ENCODE measurements at places on chromosomes 3 and 15. TPM values are rescaled to one million over a fixed set of nuclear protein-coding genes. Genes with fewer than 3 reads are reported as not detected.

- H3K27ac ChIP-seq, result no peak overlapping the region
- DNase-seq, result no peak
- peaks cover 29% of the 10 kb centered on the region for H3K27me3 ChIP-seq
- no peak overlapping the region for H3K4me3 ChIP-seq
- peaks cover 9% of the 10 kb centered on the region for H3K36me3 ChIP-seq
Measured at GRCh38 chr3:38101811-38102443, 35.0 kb downstream of the ACAA1 start.

- no peak overlapping the region for H3K4me3 ChIP-seq
- peaks cover 7% of the 10 kb centered on the region for H3K27me3 ChIP-seq
- no peak overlapping the region for H3K27ac ChIP-seq
- DNase-seq, result no peak
- H3K4me1 ChIP-seq, result no peaks in the 10 kb centered on the region
Measured at GRCh38 chr3:146331967-146332366, 81.1 kb upstream of the PLSCR4 start.

DNA sequence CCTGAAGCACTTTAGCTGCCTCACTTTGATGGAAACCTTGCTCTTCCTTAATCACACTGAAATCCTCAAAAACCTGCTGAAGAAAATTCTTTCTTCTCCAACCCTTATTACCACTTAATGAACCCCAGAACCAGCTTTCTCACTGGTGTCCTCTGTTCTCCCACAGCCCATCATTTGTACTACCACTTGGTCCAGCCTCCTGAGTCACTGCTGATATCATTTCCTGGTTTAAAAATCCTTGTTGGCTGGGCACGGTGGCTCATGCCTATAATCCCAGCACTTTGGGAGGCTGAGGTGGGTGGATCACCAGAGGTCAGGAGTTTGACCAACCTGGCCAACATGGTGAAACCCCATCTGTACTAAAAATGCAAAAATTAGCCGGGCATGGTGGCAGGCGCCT lies 418.6 kb upstream of the KCNMB2 start:
- H3K4me3 ChIP-seq, result no peak overlapping the region
- peaks cover 21% of the 10 kb centered on the region for H3K4me1 ChIP-seq
- H3K27ac ChIP-seq, result no peak overlapping the region
- no peaks in the 10 kb centered on the region for H3K27me3 ChIP-seq
- no peak for DNase-seq

CASR gene
- not detected for total RNA-seq

DNA sequence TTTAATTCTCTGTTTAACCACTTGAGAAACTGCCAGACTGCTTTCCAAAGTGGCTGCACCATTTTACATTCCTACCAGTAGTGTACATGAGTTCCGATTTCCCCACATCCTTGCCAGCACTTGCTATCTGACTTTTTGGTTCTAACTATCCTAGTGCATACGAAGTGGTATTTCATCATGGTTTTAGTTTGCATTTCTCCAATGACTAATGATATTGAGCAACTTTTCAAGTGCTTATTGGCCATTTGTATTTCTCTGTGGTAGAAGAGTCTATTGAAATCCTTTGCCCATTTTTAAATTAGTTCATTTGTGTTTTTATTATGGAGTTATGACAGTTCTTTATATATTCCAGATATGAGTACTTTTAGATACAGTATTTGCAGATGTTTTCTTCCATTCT lies 247.8 kb downstream of the GABRB3 start:
- no peaks in the 10 kb centered on the region for H3K36me3 ChIP-seq
- H3K4me3 ChIP-seq, result no peak overlapping the region
- DNase-seq, result no peak
- no peak overlapping the region for H3K27ac ChIP-seq

- H3K4me3 ChIP-seq, result no peak overlapping the region
- H3K4me1 ChIP-seq, result peaks cover 76% of the 10 kb centered on the region
- H3K36me3 ChIP-seq, result peaks cover 4% of the 10 kb centered on the region
- no peaks in the 10 kb centered on the region for H3K27me3 ChIP-seq
- DNase-seq, result no peak
Measured at GRCh38 chr3:159922861-159923312, 65.7 kb upstream of the IL12A start.

- H3K4me1 ChIP-seq, result no peaks in the 10 kb centered on the region
- peaks cover 5% of the 10 kb centered on the region for H3K27me3 ChIP-seq
- no peak overlapping the region for H3K27ac ChIP-seq
- no peak for DNase-seq
Measured at GRCh38 chr3:102374863-102375634, 59.8 kb upstream of the ZPLD1 start.

GRCh38 chr3:197434830-197435229 lies 120.9 kb downstream of the BDH1 start:
- H3K4me1 ChIP-seq, result peaks cover 36% of the 10 kb centered on the region
- H3K27me3 ChIP-seq, result 0 out of 2 replicates have a peak, but pooled peaks cover 3% of the 10 kb centered on the region
- no peak overlapping the region for H3K4me3 ChIP-seq
- no peak overlapping the region for H3K27ac ChIP-seq
- H3K36me3 ChIP-seq, result no peaks in the 10 kb centered on the region

RBP2 gene
- not detected for total RNA-seq

GRCh38 chr15:89197503-89197971 lies 23.8 kb downstream of the RLBP1 start:
- H3K36me3 ChIP-seq, result peaks cover 9% of the 10 kb centered on the region
- H3K4me1 ChIP-seq, result peaks cover 36% of the 10 kb centered on the region

STARD9 gene
- 2.6 TPM for total RNA-seq

GRCh38 chr3:187828579-187829452 lies 83.5 kb upstream of the BCL6 start:
- H3K4me3 ChIP-seq, result no peak overlapping the region
- no peak for DNase-seq
- peaks cover 8% of the 10 kb centered on the region for H3K4me1 ChIP-seq
- no peak overlapping the region for H3K27ac ChIP-seq

HIGD2B gene
- total RNA-seq, result not detected

SLC49A4 gene
- 10.2 TPM for total RNA-seq

DNA sequence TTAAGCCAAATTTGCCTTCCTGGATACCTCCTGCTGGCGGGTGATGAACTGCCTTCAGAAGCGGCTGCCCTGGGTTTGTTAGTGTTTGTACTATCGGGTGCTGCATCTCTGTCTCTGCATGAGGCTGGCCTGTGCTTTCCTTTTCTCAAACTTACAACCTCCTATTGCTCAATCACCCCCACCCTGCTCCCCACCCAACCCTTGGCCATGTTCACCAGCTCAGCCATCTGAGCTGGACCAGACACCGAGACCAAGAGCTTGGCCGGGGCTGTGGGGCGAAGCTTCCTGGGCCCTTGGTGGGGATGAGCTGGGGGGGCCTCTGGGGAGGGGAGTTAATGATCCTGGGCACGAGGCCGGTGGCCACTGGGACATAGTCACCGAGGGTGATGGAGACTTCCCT lies 16.8 kb upstream of the FBLN2 start:
- DNase-seq, result no peak
- H3K4me1 ChIP-seq, result peaks cover 18% of the 10 kb centered on the region
- H3K4me3 ChIP-seq, result no peak overlapping the region
- H3K27me3 ChIP-seq, result peaks cover 1% of the 10 kb centered on the region
- no peak overlapping the region for H3K27ac ChIP-seq

GRCh38 chr15:84022516-84022915 lies 213.1 kb upstream of the GOLGA6L4 start:
- no peaks in the 10 kb centered on the region for H3K27me3 ChIP-seq
- no peak overlapping the region for H3K27ac ChIP-seq
- H3K4me3 ChIP-seq, result no peak overlapping the region
- no peaks in the 10 kb centered on the region for H3K36me3 ChIP-seq
- no peaks in the 10 kb centered on the region for H3K4me1 ChIP-seq
- no peak for DNase-seq

CFAP100 gene
- total RNA-seq, result not detected

GRCh38 chr15:78059110-78059839 lies 18.2 kb downstream of the TBC1D2B start:
- peak overlapping the region; percentile 17 for H3K4me3 ChIP-seq
- peak overlapping the region; percentile 70 for H3K27ac ChIP-seq
- peaks cover 56% of the 10 kb centered on the region for H3K4me1 ChIP-seq

CSNK1G1 gene
- total RNA-seq, result 23.3 TPM

- no peaks in the 10 kb centered on the region for H3K4me1 ChIP-seq
- no peak overlapping the region for H3K4me3 ChIP-seq
- peaks cover 2% of the 10 kb centered on the region for H3K27me3 ChIP-seq
Measured at GRCh38 chr15:43067717-43068461, 37.9 kb downstream of the UBR1 start.

NR2E3 gene
- total RNA-seq, result not detected

DNA sequence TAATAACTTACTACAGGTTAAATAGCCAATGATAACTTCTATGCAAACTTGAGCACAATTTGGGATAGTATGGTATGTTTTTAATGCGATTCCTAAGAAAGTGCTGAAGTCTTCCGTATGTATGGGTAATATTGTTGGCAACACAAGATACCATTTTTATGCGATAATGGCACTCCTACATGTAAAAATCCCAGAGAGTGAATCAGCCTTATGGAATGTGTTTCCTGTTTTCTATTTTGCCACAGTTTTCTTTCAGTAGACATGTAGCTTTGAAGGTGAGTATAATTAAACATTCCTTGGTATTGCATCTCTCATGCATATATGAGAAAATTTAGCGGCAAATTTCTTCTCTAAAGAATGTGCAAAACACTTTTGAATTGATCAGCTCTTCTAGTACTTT lies 396.8 kb upstream of the AZI2 start:
- no peak for DNase-seq
- H3K27me3 ChIP-seq, result no peaks in the 10 kb centered on the region
- H3K27ac ChIP-seq, result no peak overlapping the region
- no peaks in the 10 kb centered on the region for H3K36me3 ChIP-seq

CCDC9B gene
- 83.3 TPM for total RNA-seq

GRCh38 chr15:91947293-91947679 lies 93.8 kb downstream of the SLCO3A1 start:
- no peak overlapping the region for H3K4me3 ChIP-seq
- no peak overlapping the region for H3K27ac ChIP-seq
- H3K4me1 ChIP-seq, result peaks cover 46% of the 10 kb centered on the region
- DNase-seq, result no peak
- H3K27me3 ChIP-seq, result peaks cover 6% of the 10 kb centered on the region
- H3K36me3 ChIP-seq, result no peaks in the 10 kb centered on the region

DNA sequence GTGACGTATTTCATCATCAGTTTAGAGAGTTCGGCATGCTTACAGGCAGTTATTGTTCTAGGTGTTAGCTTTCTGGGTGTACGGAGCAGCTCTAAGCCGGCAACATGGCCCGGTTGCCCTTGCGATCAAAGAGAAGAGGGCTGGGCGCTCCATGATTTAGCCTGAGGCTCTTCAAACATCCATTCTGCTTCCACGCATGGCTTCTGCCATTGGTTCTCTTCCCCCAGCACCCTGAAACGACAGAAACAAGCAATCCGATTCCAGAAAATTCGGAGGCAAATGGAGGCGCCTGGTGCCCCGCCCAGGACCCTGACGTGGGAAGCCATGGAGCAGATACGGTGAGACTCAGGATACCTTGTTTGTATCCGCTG lies 574 bp downstream of the NGRN start:
- H3K36me3 ChIP-seq, result peaks cover 37% of the 10 kb centered on the region
- H3K4me3 ChIP-seq, result peak overlapping the region; percentile 99
- peak; percentile 41 for DNase-seq
- no peaks in the 10 kb centered on the region for H3K27me3 ChIP-seq
- H3K4me1 ChIP-seq, result peaks cover 62% of the 10 kb centered on the region
- H3K27ac ChIP-seq, result peak overlapping the region; percentile 97

DNA sequence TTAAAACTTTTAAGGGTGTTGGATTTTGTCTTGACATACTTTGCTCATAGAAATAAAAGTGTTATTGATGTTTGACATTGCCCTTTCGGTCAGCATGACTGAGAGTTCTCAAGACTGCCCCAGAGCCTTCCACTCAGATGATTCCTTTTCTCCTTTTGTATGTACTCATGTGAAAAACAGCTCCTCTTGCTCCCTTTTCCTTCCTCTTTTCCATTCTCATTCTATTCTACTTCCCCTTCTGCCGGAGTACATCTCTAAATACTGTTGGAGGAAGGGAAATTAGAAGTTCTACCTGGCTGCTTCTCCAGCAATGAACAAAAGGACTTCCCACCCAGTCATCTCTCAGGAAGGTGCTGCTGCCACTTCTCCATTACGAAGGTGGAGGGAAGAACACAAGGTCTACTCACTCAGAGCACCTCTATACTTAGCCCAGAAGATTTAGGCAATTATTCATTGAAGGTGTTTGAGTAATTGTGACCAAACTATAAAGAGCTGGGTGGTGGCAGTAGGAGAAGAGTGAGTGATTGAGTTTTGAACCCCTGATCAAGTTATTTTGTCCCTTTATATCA lies 163.8 kb upstream of the MBNL1 start:
- DNase-seq, result no peak
- no peak overlapping the region for H3K4me3 ChIP-seq
- no peak overlapping the region for H3K27ac ChIP-seq
- peaks cover 23% of the 10 kb centered on the region for H3K4me1 ChIP-seq
- no peaks in the 10 kb centered on the region for H3K27me3 ChIP-seq
- H3K36me3 ChIP-seq, result no peaks in the 10 kb centered on the region

TEX9 gene
- total RNA-seq, result 2.4 TPM

DNA sequence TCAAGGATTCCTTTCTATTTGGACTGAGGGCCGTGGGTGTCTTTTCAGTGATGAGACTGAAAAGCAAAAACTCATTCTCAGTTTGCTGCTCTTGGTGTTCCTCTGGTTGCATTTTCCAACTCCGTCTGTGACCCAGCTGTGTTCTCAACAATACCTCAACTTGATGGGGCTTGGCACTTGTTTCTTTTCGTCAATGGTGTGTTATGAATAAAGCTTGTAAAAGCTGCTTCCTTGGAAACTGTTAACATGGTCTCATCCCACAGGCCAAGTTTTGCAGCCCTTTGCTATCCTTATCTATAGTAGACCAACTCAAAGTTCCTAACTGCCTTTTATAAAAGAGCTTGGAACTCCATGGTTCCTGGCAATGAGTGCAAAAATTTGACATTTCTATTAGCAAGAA lies 142.5 kb upstream of the UBE2E1 start:
- no peak for DNase-seq
- H3K27me3 ChIP-seq, result no peaks in the 10 kb centered on the region
- no peak overlapping the region for H3K4me3 ChIP-seq
- no peak overlapping the region for H3K27ac ChIP-seq
- peaks cover 58% of the 10 kb centered on the region for H3K4me1 ChIP-seq

GRCh38 chr3:138468886-138469285 lies 34.5 kb downstream of the ESYT3 start:
- H3K27me3 ChIP-seq, result peaks cover 11% of the 10 kb centered on the region
- no peaks in the 10 kb centered on the region for H3K36me3 ChIP-seq
- peaks cover 24% of the 10 kb centered on the region for H3K4me1 ChIP-seq

DNA sequence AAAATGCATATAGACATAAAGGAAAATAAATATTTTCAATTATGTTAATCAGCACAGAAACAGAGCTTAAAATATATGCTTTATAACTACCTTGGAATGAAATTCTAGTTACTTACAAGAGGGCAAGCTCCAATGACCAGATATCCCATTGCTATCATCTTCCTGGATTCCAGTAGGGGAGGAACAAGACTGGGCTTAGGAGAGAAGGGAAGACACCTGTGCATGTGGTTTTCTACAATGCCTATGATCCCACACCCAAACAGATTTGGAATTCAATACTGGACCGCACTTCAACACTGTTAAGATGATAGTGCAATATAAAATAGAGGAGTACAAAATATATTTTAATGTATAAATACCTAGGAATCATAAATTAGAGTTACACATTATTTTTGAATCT lies 79.6 kb downstream of the ARPP21 start:
- no peaks in the 10 kb centered on the region for H3K27me3 ChIP-seq
- H3K36me3 ChIP-seq, result no peaks in the 10 kb centered on the region
- no peak overlapping the region for H3K4me3 ChIP-seq
- H3K27ac ChIP-seq, result no peak overlapping the region

ST8SIA2 gene
- not detected for total RNA-seq
